ENCODE measurements at places on chromosomes 16 and 17.

GRCh38 chr16:12415072-12415471, 388.6 kb downstream of the CPPED1 start:
- DNase-seq = no peak

- no peak for DNase-seq
Measured at GRCh38 chr16:88784074-88784855, 755 bp downstream of the PIEZO1 start.

- no peak for DNase-seq
Measured at GRCh38 chr16:66004699-66005098, 361.8 kb upstream of the CDH5 start.

GRCh38 chr17:56831369-56832095, 2.2 kb downstream of the C17orf67 start:
- DNase-seq = no peak

DNA sequence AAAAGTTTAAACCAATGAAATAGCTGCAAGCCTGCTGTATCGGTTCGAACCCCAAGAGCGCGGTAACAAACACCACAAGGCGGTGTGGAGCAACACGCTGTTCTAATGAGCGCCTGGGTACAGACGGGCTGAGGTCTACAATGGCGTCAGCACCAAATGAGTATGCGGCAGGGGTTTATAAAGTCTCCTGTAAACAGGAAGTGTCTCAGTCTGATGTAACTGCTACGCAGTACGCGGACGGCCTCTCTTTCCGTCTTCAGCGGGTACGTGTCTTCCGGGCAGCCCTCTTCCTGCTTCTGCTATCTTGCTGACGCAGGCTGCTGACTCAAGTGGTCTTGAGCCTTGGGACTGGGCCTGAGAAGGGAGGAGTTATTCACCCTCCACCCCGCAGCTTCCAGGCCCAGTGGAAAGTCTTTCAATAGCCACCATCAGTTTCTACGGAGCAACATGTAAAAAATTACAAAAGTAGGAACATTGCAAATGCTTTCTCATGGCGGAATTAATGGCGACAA, 40.5 kb upstream of the KCNJ2 start:
- DNase-seq = no peak

DNA sequence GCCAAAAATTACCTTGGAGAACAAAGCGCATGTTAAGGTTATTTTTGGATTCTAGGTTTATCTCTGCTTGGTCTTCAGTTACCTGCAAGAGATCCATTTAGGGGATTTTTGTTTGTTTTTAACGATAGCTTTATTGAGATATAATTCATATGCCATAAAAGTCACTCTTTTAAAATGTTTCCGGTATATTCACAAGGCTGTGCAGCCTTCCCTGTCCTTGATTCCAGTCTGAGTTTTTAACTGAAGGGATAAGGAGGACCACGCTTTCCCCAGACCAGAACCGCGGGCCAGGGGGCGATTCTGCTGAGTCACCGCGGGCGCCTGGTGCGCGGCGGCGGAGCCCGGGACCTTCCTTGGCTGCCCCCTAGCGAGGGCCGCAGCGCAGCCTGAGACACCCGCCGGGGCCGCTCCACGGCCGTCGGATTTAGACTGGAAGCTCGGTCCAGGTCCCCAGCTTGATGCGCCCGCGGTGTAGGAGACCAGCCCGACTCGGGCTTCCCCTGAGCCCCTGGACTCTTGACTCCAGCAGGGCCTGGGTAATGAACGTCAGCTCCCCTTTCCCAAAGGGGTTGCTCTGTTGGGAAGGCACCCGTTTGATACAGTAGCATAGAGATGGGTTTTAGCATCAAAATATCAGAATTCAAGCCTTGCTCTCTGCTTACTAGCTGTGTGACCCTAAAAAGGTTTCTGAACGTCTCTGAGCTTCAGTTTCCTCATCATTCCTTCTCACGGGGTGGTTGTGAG, 50.0 kb upstream of the STH start:
- DNase-seq = no peak

DNA sequence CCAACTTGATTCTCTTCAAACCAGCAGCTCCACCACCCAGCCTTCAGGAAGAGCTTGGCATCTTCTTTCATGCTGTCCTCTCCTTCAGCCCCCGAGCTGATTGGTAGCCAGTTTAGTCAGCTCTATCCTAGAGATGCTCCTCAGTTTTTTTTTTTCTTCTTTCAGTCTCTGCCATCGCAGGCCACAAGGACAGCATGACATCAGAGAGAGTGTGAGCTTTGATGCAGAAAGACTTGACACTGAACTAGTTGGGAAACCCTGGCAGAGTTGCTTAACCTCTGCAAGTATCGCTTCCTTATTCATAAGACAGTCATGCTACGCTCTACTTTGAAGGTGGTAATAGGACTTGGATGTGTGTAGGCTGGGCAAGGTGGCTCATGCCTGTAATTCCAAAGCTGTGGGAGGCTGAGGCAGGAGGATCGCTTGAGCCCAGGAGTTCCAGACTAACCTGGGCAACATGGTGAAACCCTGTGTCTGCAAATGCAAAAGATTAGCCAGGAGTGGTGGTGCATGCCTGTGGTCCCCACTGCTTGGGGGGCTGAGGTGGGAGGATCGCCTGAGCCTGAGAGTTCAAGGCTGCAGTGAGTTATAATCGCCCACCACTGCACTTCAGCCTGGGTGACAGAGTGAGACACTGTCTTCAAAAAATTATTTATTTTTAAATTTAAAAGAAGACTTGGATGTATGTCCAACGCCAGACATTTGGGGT, 2.6 kb downstream of the CD300LB start:
- no peak for DNase-seq

DNA sequence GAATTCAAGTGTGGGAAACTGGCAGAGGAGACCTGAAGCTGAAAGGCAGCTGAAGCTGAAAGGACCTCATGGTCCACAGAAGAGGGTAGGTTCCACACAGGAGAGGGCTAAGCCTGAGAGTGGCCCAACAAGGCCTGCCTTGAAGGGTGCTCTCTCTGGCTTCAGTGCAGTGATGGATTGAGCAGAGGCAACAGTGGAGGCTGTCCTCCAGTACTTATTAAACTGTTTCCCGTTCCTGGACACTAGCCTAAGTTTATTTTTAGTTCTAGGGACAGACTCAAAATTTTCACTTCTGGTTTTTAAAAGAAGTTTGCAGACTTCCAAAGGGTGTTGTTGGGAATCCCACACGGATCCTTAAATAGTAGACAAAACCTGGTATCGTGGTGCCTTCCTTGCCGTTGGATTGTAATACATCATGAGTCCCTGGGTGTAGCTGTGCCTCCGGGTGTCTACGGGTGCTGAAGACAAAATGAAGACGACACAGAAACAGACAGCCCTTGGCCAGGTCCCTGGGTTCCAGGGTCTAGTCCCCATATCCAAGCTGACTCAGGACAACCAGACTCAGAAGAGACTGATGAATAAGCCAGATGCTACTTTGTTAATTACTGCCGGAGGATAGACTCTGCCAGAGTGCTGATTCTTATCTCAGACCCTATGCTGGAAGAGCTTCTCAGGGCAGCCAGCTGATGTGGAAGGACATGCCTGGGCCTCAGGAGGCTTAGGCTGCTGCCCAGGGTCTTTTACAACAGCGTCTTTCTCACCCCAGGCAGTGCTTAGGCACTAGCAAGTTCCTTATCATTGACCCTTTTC, 7.1 kb upstream of the CMTM4 start:
- DNase-seq = no peak

GRCh38 chr16:4319454-4320421, 3.9 kb downstream of the GLIS2 start:
- DNase-seq = no peak

GRCh38 chr17:76008630-76009425, 8.2 kb downstream of the CDK3 start:
- no peak for DNase-seq

- no peak for DNase-seq
Measured at GRCh38 chr16:1333149-1333812, at the start of gene BAIAP3. TSS of gene BAIAP3 (plus strand) at chr16:1333645. CDS start at chr16:1338550, 4,905 bp downstream.

DNA sequence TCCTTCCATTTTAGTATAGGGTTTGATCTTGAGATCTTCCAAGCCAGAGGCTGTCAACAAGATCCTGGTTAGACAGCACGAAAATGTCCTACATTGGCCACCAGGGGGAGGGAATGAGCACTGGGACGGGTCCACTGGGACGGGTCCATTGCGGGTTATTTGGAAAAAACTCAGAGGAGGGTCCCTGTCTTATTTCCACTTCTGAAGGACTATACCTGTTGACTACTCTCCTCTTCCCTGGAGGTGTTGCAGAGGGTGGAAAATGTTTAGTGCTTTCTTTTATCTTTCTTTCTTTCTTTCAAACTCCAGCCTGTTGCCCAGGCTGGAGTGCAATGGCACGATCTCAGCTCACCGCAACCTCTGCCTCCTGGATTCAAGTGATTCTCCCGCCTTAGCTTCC, 2.5 kb downstream of the TTLL6 start:
- no peak for DNase-seq

DNA sequence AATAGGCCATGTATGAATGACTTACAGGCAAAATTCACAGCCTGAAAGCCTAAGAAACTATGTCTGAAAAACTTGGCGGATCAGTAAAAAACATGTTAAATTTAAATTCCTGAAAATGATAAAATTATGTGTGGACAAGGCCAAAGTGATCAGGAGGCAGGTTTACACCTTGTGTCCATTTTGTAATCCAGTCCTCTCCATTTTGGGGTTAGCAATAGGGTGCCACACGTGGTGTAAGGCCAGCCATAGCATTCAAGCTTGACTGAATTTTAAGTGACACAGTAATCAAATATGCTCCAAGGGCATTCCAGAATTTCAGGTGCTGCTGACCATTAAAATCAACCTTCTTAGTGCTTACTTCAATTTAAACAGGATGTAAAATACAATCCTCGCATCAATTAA, 2.7 kb downstream of the RNF43 start:
- no peak for DNase-seq

DNA sequence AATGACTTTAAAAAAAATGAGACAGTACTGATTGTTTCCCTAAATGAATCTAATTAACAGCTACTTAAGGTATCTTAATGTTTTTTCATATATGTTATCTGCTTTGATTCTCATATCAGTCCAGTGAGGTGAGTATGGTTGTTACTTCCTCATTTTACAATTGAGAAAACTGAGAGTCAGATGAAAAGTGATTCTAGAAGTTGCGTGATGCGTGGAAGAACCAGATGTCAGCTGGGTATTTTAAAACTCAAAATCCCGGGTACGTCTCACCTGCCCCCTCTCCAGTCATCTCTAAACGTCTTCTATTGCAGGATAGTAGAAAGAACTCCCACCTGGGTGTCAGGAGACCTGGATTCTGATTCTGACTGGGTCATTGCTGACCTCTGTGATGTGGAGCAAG, 89.2 kb downstream of the MAP2K6 start:
- DNase-seq = no peak

- DNase-seq = no peak
Measured at GRCh38 chr16:68710211-68710610, 26.9 kb upstream of the CDH1 start.

DNA sequence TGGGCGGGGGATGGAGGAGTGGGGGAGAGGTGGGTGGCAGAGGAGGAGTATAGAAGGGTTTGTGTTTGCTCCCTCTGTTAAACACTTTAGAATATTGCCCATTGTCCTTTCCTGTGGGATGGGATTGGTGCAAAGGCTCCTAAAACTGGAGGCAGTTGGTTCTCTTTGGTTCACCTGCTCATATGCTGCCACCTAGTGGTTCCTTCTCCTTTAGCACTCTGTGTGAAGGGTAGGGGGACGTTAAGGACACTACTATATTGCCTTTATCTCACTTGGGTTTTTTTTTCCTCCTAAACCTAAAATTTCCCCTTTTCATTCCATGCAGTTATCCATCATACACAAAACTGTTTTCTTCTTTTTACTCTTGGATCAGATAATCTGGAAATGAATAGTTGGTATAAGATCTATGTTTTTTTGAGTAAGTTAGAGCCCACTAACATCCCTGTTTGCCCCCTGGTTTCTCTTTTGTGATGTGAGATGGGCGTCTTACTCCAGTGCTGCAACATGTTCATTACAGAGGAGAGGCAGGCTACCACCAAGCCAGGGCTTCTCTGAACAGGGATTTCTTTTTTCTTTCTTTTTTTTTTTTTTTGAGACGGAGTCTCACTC, 23.8 kb downstream of the SNX11 start:
- no peak for DNase-seq

DNA sequence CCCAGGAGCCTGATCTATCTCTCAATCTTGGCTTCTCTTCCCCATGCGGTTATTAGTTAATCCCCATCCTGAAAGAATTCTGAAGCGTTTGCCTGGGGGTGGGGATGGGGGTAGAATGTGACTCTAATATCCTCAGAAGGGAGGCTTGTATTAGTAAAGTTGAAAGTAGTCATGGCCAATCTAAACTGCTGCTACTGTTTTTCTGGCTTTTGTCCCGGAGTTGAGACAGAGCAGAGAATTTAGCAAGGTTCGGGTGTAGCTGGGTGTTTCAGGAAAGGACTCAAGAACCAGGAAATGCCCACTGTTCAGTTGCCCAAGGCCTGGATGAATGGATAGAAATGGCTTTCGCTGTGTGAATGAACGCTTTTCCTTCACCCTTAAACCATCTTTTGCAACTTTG, 17.6 kb upstream of the ITGAM start:
- no peak for DNase-seq

DNA sequence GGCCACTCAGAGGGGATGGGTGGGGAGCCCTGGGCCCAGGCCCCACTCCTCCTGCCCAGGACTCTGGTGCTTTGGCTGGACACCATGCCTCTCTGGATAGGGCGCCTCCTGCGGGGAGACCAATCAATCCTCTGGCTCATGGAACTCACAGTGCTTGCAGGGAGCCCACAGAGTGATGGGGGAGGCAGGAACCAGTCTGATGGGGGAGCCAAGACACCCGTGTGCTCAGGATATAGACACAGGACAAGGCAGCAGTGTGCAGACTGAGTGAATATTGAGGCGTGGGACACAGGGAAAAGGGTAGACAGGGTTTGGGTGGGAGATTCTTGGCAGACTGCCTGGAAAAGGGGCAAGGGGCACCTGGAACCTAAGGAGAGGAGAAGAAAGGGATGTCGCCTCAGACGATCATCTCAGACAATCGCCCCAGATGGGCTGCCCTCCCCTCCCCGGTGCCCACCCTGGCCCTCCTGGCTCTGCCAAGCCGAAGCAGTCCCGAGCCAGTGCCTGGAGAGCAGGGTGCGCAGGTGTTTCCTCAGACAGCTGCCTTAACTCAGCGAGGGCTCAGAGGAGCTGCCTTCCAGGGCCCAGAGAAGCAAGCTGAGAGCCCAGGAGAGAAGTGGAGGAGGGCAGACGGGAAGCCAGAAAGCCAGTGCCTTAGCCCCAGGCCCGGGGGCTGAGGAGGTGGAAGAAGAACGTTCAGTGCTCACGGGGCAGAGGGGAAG, 37.4 kb upstream of the DLX4 start:
- no peak for DNase-seq

DNA sequence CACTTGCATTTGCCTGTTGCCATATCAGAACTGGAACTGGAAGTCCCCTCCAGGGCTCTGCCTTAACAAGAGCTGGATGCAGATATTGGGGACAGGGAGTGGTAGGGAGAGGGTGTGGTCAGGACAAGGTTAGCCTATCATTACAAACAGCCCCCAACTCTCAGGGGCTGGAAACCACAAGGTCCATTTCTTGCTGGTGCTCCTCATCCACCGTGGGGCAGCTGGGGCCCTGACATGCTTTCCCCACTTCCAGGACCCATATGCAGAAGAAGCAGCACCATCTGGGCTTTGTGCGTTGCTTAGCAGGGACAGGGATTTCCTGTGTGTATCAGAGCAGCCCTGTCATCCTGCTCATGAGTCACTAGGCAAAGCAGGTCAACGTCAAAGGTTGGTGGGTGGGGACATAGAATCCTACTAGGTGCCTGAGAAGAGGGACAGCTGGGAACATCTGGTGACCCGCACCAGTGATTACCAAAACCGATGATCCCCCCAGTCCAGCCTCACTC, 26.9 kb downstream of the RGS9 start:
- no peak for DNase-seq
